GM23338 (cell line): ENCODE measurements at places on chromosomes 13 and 19. TPM values are rescaled to one million over a fixed set of nuclear protein-coding genes. Genes with fewer than 3 reads are reported as not detected.

CASP14 gene
- polyA plus RNA-seq, result not detected in 2 replicates

LPAR2 gene
- 35.8 and 39.4 TPM in 2 replicates for polyA plus RNA-seq

WASF3 gene
- polyA plus RNA-seq, result 9.9 and 10.5 TPM in 2 replicates

DPF1 gene
- polyA plus RNA-seq, result 7.9 and 8.3 TPM in 2 replicates

ZNF667 gene
- polyA plus RNA-seq, result 4.9 and 5.6 TPM in 2 replicates

SLC6A16 gene
- 1.4 and 1.8 TPM in 2 replicates for polyA plus RNA-seq

FXYD3 gene
- 0.81 and 0.89 TPM in 2 replicates for polyA plus RNA-seq

PSG7 gene
- not detected in 2 replicates for polyA plus RNA-seq

RAB20 gene
- polyA plus RNA-seq, result 11.8 and 12.3 TPM in 2 replicates

ZNF708 gene
- polyA plus RNA-seq, result 15.7 and 15.9 TPM in 2 replicates

NOSIP gene
- 141 and 143 TPM in 2 replicates for polyA plus RNA-seq

SLC25A41 gene
- polyA plus RNA-seq, result 0.23 and 0.24 TPM in 2 replicates

DBP gene
- 5.0 and 6.3 TPM in 2 replicates for polyA plus RNA-seq

LONP1 gene
- polyA plus RNA-seq, result 64.5 and 68.6 TPM in 2 replicates

WDR62 gene
- 13.3 and 14.1 TPM in 2 replicates for polyA plus RNA-seq
